NCI-H146 (cell line): ENCODE measurements at places on chromosomes 7 and 10.

GRCh38 chr7:31882187-31882586 is 188.0 kb downstream of the PDE1C start:
- DNase-seq: no peak

GRCh38 chr10:18687195-18687594 is 28.0 kb downstream of the ARL5B start:
- DNase-seq: no peak

DNA sequence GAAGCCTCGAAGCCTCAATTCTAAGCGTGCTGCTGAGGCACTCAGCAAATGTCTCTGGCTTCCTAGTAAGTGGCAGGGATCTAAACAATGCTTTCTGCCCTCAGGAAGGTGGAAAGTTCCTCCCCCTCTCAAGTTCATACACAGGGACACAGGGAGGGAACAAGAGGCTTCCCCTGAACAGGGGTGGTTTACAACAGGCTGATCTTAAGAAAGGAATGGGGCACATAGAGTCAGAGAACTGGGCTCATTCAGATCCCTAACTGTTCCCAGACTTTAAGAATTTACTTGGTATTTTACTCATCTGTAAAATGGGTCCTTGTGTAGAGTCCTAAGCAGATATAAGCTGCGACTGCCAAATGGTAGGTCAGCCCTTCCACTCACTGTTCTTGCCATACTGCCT is 2.5 kb downstream of the TNS3 start:
- no peak for DNase-seq

DNA sequence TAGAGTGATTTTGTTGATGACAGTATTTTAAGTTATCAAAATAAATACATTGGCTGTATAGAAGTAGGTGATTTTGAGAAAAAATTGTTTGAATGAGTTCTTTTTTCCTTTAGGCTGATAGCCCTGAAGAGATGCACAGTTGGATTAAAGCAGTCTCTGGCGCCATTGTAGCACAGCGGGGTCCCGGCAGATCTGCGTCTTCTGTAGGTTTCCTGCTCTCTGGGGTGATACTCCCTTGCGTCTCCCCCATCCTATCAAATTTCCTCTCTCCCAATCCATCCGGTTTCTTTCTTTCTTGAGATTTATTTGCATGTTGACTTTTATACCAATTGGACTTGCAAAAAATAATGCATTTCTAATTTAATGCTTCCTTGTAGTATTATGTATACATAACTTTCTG is 27.6 kb upstream of the ARMS2 start:
- no peak for DNase-seq

GRCh38 chr10:119253433-119254174 is 46.2 kb downstream of the GRK5 start:
- no peak for DNase-seq

GRCh38 chr7:85896531-85896930 is 709.7 kb upstream of the SEMA3D start:
- DNase-seq: no peak

DNA sequence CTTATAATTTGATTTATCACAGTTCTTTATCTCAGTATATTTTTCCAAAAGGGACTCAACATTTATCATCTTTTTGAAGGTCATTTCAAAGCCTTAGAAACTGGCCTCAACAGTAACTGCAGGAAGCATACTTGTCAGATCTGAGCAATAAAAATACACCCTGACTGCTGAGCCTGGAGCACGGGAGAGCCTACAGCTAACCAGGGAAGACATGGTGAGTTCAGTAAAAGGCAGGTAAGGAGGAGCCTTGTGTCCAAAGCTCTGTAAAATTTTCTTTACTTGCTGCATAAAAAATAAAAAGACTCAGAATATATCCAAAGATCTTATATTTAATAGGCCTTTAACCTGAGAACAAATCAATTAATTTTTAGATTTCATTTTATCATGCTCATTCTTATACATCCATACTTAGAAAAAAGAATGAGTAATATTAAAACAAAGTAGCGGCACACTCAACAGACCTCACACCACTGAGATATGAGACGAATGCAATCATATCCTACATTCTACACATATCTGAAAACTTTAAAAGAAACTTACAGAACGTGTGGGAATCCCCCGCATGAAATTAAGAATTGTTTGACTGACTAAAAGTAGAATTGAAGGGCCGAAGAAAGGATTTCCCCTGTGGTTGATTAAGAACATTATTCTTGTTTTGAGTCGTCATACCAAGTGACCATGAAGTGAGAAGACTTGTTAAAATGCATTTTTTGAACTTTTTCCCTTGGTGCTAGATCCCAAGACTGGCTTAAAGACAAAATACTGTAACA is 296.4 kb upstream of the MKLN1 start:
- no peak for DNase-seq

GRCh38 chr7:121447911-121448300 is 51.8 kb upstream of the FAM3C start:
- peak; percentile 2 for DNase-seq

DNA sequence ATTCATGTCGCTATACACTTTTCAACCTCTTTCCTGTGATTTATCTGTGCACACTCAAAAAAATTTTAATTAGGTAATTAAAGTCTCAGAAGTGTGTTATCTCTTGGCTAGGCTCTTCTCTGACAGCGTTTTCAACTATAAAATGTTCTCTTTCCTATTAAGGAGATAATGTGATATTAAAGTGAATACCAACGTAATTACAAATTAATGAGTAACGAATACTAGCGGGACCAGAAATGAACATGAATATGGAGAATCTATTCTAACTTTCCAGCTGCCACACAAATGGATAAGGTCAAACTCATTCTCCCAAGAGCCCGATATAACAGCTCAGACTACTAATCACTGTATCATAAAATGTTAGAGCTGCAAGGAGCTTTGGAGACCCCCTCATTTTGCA is 12.0 kb downstream of the COL1A2 start:
- no peak for DNase-seq

DNA sequence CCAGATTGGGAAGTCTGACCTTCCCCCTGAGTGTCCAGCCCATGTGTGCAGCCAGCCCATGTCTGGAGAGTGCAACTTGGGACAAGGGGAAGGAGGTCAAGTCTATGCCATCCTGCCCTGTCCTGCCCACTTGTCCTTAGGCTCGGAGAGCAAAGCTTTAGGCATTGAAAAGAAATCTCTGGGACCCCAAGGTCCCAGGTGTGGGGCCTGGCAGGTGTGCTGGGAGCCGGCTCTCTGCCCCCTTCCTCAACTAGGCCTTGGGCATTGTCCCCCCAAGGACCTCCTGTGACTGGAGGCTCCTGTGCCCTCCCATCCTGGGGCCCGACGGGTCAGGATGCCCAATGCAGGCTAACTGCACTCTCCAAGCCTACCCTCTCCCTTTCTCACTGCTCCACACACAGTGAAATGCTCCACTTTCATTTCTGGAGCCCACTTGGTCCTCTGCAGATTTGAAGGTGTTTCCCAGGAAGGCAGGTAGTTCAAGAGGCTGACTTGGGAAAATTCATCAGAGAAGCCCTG is 124.7 kb downstream of the PTPN20 start:
- DNase-seq: no peak

DNA sequence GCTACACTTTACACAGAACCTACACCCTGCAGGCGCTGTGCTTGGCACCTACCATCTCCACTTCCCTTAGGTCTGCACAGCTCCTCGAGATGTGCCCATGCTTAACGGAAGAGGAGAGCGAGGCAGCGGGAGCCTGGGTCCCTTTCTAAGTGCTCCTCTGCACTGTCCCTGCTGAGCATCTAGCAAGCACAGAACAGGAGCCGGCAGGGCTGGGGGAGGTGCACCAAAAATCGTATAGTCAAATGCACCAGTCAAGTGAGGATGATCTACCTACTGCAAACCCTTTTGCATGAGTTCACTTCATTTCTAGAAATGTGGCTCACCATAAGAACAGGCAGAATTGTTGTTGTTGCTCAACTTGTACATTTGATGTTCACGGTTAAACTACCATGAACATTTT is 267.7 kb downstream of the TNS3 start:
- DNase-seq: no peak

DNA sequence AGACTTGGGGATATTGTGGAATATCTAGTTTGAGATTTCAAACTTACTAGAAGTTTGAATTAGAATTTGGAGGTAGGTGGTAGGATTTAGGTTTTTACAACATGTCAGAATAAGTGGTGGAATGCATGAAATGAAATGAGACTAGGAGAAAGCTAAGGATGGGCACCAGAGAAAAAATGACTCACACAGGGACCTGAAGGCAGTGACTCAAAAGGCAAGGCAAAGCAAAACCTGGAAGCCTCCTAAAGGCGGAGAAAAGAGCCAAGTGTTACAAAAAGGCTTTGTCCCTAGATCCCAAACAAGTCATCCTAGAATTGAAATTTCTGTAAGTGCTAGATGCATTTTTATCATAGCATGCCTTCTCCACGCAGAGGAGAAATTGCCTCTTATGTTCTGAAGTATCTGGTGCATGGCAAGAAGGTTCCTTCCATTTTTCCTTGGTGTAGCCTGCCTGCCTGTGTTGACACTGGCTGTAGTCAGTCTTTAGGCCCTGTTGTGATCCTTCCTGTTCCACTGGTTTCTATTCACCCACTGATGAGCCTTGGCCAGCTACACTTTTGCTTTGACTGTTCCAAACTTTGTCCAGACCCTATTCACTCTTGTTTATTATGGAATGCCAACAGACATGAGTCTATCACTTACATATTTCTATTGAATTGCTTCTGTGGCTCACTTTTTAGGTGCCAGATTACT is 109.3 kb downstream of the ETV1 start:
- DNase-seq: no peak

GRCh38 chr10:33155720-33156638 is 178.5 kb downstream of the NRP1 start:
- peak; percentile 16 for DNase-seq

- no peak for DNase-seq
These were observed 24.6 kb downstream of the PAPOLB start for GRCh38 chr7:4837041-4837802.

- peak; percentile 67 for DNase-seq
These were observed 216.5 kb upstream of the MKLN1 start for GRCh38 chr7:131111081-131111576.

DNA sequence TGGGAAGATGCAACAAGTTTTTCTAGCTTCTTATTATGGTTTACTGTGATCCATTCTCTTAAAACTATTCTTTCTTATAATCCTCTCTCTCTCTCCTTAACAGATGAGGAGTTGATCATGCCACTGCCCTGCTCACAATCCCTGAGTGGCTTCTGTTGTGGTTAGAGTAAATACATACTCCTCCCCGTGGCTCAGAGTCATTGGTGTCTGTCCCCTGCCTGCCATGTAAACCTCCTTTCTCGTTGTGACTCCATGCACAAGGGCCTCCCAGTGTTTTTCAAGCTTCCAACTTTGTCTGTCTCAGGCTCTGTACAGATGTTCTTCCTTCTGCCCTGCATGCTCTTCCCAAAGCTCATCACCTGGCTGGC is 20.4 kb downstream of the CCNY start:
- DNase-seq: no peak

DNA sequence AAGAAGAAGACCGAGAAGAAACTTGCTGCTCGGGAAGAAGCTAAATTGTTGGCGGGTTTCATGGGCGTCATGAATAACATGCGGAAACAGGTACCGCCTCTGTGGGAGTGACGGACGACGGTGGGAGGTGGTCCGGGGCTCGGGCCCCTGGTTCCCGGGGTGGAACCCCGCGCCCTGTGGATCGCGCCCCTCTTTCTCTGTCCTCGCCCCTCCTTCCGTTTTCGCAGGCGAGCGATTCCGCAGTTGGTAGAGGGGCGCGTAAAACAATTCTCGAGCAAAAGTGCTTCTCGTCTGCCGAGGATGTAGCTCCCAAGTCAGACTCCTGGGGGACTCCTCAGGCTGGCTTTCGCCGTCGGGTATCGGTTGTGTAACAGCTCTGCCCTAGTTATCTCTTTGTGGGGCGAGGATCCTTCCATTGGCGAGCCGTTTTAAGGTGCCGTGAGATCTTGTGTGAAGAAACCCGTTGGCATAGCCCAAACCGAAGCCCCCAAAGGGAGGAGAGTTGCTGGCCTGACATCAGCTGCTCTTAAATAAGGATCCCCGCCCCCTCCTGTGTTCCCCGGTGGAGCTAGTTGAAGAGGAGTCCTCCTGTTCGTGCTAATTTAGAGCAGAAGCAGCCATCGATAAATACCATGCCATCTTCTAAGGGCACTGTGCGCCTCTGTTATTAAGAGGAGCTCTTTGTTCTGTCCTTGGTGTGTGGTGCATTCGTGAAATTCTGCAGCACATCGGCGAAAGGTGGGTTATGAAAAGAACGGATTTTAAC is 655 bp downstream of the KLHL7 start:
- DNase-seq: peak; percentile 76

GRCh38 chr7:111517549-111517951 is 44.7 kb downstream of the IMMP2L start:
- no peak for DNase-seq

DNA sequence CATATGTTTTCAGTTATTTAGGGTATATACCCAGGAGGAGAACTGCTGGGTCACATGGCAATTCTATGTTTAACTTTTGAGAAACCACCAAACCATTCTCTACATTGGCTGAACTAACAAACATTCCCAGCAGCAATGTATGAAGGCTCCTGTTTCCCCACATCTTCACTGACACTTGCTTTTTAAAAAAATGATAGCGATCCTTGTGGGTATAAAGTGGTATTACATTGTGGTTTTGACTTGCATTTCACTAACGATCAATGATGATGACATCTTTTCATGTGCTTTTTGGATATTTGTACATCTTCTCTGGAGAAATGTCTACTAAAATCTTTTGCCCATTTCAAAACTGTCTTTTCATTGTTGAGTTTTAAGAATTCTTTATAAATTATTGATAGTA is 51.2 kb upstream of the ANAPC16 start:
- no peak for DNase-seq

- DNase-seq: no peak
These were observed 27.8 kb upstream of the ITGB8 start for GRCh38 chr7:20302891-20303290.

GRCh38 chr7:5406957-5407945 is 16.4 kb downstream of the TNRC18 start:
- DNase-seq: peak; percentile 60

DNA sequence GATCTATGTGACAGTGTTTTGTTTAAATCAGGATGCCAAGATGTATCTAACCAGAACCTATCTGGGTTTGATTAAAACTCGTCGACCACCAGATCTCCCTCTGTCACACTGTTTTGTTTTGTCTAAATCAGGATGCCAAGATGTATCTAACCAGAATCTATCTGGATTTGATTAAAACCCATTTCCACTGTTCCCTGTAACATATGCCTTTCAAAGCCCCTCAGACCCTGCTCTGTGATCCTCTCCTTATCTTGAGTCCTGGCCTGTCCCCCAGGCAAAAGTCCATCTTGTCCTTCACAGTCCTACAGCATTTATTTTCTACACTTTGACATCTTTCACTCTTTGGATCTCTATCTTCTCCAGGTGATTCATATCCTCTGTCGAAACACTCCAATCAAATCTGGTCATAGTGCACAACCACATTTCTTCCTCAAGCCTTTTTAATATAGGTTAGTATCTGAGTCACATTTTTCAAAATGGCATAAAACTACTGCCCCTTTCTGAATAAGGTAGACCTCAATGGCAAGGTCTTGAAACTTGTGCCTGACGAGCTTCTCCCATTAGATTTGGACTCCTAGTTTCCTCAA is 32.5 kb downstream of the ERLIN1 start:
- DNase-seq: no peak

- DNase-seq: no peak
These were observed 345.7 kb downstream of the THSD7A start for GRCh38 chr7:11486271-11486670.

- no peak for DNase-seq
These were observed 96.8 kb upstream of the PCBD1 start for GRCh38 chr10:70984986-70985722.

- DNase-seq: no peak
These were observed 401.6 kb downstream of the KCNMA1 start for GRCh38 chr10:77236029-77236428.
